ENCODE measurements at places on chromosomes 16 and 17. TPM values are rescaled to one million over a fixed set of nuclear protein-coding genes. Genes with fewer than 3 reads are reported as not detected.

DNA sequence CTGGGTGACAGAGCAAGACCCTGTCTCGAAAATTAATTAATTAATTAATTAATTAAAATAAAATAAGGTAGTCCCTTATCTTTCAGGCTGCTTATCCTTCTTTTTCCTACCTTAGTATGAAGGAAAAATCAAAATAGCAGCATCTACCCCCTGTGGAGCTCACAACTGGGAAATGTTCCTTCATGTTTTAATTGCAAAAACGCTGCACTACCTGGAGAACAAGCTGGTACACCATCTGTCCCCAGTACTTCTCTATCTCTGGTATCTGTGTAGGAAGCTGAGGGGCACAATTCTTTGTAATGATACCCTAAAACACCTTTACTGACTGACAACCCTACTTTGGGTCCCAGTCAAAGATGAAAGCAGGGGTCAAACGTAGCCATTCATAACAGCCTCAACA, 55.1 kb upstream of the MNT start:
- DNase-seq = no peak

DNA sequence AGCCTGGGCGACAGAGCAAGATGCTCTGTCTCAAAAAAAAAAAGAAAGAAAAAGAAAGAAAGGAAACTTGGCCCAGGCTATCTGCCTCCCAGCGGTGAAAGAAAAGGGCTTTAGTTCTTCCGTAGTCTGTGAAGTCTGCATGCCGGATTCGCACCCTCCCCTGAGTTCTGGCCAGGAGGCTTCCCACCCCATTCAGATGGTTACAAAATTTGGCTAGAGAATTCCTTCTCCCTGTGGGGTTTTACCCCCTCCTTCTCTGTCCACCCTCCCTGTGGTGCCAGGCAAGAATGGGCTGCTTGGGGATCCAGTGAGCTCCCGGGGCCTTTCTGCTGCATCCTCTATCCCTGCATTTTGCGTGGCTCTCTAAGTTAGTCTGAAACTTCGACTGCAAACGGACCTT, 37.8 kb downstream of the PAFAH1B1 start:
- DNase-seq = no peak

LRRC37B gene
- polyA plus RNA-seq = 11.0 TPM

- DNase-seq = no peak
Measured at GRCh38 chr17:76417499-76418143, 33.2 kb downstream of the SPHK1 start.

PRRT2 gene
- polyA plus RNA-seq = 6.1 TPM

DNA sequence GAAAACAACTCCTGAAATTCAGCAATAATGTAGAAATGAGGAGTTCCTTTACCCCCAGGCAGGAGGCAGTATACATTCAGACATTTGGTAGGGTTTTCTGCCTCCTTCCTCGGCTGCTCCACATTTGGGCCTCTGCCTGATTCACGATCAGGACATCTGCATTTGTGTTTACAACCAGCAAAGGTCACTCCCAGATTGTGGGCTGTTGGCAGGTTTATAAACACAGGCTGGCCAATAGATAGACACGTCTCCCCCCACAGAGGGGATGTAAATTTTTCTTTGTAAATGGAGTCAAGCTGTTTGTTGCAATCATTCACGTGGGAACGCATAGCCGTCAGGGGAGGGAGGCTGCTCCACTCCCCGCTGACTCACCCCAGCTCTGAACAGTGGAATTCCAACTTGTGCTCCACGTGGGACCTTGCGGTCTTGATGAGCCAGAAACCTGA, 252.1 kb upstream of the N4BP1 start:
- peak; percentile 29 for DNase-seq

DNA sequence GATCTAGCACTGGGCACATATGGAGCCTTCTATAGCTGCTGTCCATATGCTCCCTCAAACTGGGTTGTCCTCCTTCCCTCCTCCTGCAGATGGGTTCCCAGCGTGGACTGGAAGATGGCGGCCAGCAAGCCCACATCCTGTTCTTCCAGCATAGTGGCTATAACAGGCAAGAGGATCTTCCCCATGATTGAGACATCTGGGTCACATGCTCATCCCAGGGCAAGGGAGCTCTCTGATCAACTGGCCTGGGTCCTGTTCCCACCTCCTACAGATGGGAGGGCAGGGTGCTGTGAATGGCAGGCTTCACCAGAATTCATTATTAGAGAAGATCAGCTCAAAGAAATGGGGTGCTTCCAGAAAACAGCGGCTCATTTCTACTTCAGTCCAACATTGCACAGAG, 210.2 kb downstream of the PARN start:
- DNase-seq = no peak

FBXW10B gene
- polyA plus RNA-seq = 0.97 TPM

ZNF423 gene
- polyA plus RNA-seq = 0.06 TPM

- DNase-seq = no peak
Measured at GRCh38 chr17:77242118-77242851, 101.5 kb downstream of the SEC14L1 start.

GPR139 gene
- not detected for polyA plus RNA-seq

KCNJ16 gene
- polyA plus RNA-seq = not detected

RGS9 gene
- 2.0 TPM for polyA plus RNA-seq

VAT1L gene
- polyA plus RNA-seq = 115 TPM

- no peak for DNase-seq
Measured at GRCh38 chr17:69478916-69479315, 64.4 kb downstream of the MAP2K6 start.

DNA sequence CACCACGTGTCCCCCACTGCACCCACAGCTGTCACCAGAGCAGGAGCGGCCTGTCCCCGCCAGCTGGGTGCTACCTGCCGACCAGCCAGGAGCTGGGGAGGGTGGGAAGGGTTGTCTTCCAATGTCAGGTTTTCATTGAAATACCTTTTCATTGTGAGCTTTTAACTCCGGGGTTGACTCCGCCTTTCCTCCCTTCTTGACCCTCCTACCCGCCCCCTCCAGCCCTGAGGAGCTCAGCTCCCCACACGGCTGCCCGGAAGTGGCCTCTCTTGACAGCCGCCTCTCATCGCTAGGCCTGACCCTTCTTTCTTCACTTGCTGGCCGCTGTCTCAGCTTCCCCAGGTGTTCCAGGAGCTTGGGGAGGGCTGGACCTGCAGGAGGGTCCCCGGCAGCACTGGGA, 21.2 kb upstream of the GNG13 start:
- DNase-seq = no peak

PSME3 gene
- 111 TPM for polyA plus RNA-seq

- DNase-seq = no peak
Measured at GRCh38 chr17:869567-870525, 87.7 kb downstream of the MRM3 start.

DNA sequence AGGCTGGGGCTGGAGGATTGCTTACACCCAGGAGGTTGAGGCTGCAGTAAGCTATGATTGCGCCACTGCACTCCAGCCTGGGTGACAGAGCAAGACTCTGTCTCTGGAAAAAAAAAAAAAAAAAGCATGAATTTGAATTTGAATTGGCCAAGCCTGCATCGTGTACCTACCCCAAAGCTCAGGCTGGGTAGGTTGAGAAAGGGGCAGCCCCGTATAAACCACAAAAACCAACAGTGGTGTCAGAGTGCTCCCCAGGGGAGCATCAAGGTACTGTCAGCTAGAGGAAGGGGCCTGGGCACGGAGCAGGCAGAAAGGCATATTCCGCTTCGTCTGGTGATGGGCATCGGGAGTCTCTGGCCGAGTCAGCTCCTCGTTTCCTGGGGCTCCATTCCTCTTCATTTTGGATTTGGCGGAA, 40.9 kb downstream of the RAP1GAP2 start:
- DNase-seq = no peak

CASKIN1 gene
- 0.02 TPM for polyA plus RNA-seq

BIRC5 gene
- polyA plus RNA-seq = 15.3 TPM

DNA sequence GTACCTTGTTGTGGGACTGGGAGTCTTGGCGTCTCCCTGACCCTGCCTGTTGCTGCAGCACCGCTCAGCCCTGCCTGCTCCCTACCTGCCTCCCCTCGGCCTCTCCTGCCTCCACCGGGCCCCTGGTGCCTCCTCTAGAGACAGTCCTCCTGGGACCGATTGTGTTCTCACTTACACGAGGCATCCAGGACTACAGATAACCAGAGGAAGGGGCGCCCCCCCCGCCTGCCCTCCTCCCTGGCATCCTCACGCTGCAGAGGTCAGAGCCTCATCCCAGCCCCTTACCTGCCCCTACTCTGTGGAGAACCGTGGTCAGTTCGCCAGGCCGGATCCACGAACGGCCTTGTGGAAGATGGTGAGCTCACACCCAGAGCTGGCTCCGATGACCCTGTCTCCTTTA, 24.8 kb downstream of the MAPT start:
- DNase-seq = no peak

TLCD1 gene
- polyA plus RNA-seq = 11.8 TPM

XAF1 gene
- 6.3 TPM for polyA plus RNA-seq

- no peak for DNase-seq
Measured at GRCh38 chr17:48187872-48188608, 80.5 kb downstream of the SNX11 start.

- no peak for DNase-seq
Measured at GRCh38 chr16:30121741-30122571, 1.1 kb downstream of the MAPK3 start.

- no peak for DNase-seq
Measured at GRCh38 chr17:55734128-55734781, 11.6 kb upstream of the TMEM100 start.

KCNJ2 gene
- polyA plus RNA-seq = 1.7 TPM

GRCh38 chr17:8851600-8851999, 15.9 kb downstream of the PIK3R6 start:
- no peak for DNase-seq

NHERF2 gene
- 23.5 TPM for polyA plus RNA-seq

DNA sequence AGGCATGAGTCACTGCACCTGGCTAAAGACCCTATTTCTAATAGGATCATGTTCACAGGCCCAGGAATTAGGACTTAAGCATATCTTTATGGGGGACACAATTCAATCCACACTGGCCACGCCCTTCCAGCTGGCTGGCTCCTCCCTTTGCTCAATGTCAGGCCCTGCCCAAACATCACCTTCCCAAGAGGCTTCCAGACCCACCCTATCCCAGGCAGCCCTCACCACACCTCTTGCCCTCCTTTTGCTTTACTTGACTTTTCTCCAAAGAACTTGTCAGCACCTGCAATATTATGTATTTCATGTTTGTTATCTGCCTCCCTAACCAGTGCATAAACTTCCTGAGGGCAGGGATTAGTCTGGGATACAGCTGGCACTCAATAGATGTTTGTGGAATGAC, 109.6 kb upstream of the CDH5 start:
- no peak for DNase-seq

DNA sequence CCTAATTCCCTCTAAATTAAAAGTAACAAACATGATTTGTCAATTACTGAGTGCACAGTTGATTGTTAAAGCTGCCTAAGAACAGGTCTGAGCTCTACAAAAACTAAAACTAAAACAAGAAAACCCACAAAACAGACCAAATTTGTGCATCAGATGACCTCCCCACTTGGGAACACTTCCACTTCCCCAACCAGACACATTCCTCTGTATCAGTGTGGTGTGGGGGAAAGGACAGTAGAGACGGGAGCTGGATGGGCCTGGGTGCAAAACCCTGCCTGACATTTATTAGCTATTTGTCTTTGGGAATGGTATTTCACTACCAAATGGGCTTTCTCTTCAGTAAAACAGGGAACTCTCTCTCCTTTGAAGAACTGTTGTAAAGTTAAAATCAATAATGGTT, 29.8 kb downstream of the STAT3 start:
- no peak for DNase-seq

ABCA10 gene
- polyA plus RNA-seq = 0.58 TPM

- no peak for DNase-seq
Measured at GRCh38 chr17:52145476-52145875, 13.0 kb downstream of the CA10 start.

GRCh38 chr17:7213895-7214299, 5.7 kb downstream of the DLG4 start:
- DNase-seq = no peak

- DNase-seq = no peak
Measured at GRCh38 chr17:76827736-76828135, 40.5 kb upstream of the MGAT5B start.

- no peak for DNase-seq
Measured at GRCh38 chr17:4483012-4483840, 15.5 kb upstream of the SPNS2 start.

DNA sequence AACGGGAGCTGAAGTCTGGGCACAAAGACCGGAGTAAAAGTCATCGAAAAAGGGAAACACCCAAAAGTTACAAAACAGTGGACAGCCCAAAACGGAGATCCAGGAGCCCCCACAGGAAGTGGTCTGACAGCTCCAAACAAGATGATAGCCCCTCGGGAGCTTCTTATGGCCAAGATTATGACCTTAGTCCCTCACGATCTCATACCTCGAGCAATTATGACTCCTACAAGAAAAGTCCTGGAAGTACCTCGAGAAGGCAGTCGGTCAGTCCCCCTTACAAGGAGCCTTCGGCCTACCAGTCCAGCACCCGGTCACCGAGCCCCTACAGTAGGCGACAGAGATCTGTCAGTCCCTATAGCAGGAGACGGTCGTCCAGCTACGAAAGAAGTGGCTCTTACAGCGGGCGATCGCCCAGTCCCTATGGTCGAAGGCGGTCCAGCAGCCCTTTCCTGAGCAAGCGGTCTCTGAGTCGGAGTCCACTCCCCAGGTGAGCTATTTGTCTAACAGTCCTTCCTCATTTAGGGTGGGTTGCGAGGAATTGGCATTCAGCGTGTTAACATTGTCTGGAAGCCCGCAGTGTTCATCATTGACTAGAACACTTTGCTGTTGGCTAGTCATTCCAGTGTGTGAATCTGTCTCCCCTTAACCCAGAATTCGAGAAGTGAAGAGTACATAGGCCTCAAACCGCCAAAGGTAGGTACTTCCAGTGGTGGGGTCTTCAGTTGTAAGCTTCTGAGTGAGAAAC, 1.5 kb downstream of the CDK12 start:
- no peak for DNase-seq

GRCh38 chr17:44314869-44315661, 6.7 kb downstream of the RUNDC3A start:
- no peak for DNase-seq

GRCh38 chr16:592518-593306, 2.8 kb downstream of the RAB40C start:
- DNase-seq = no peak

GRCh38 chr17:81448950-81449349, 53.7 kb downstream of the BAHCC1 start:
- no peak for DNase-seq

DNA sequence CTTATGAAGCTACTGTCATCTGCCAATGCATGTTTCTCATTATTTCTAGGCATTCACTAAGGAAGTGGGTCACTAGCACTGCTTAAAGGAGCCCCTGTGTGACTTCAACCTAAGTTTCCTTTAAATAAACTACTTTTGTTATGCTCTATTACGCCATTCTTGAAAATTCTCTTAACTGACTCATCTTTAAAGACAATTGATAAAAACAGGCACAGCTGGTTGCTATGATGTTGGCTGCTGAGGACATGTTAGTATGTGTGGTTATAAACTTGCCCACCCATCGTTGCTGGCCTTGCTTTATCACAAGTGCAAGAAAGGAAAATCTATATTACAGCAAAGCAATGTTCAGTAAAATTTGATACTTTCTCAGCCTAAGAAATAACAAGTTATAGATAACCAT, 75.8 kb upstream of the CNTNAP4 start:
- DNase-seq = peak; percentile 2

GRCh38 chr17:38896346-38896954, 26.6 kb downstream of the LASP1 start:
- DNase-seq = no peak

All from AG04450 (cell line).